Right atrium auricular region (tissue), 2 donors: ENCODE measurements at places on chromosomes 2 and 18. TPM values are rescaled to one million over a fixed set of nuclear protein-coding genes. Genes with fewer than 3 reads are reported as not detected.

GRCh38 chr2:235803028-235803427 is 309.2 kb downstream of the AGAP1 start:
- no peaks in the 10 kb centered on the region for H3K4me1 ChIP-seq
- H3K27ac ChIP-seq, result no peak overlapping the region
- no peak for DNase-seq
- H3K27me3 ChIP-seq, result no peaks in the 10 kb centered on the region

DNA sequence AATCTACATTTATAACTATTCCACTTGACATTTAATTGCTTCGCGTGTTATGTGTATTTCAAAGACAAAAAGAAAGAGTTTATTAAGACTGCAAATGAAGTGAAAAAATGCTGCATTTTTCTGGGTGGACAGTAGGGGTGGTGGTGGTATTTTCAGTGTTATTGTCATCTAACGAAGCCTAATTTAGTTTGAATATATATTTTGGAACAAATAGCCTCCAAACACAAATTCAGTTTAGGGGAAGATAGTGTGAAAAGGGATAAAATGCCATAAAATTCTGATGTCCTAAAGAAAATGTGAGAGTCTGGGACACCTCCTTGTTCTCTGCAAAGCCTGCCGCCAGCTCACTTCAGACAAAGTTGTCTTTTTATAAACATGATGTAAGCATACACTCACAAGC is 425.1 kb downstream of the NRXN1 start:
- no peaks in the 10 kb centered on the region for H3K4me1 ChIP-seq
- no peaks in the 10 kb centered on the region for H3K27me3 ChIP-seq
- no peaks in the 10 kb centered on the region for H3K36me3 ChIP-seq
- no peak overlapping the region for H3K4me3 ChIP-seq

- no peak for DNase-seq
- no peak overlapping the region for H3K4me3 ChIP-seq
- H3K36me3 ChIP-seq, result no peaks in the 10 kb centered on the region
- H3K27ac ChIP-seq, result peak overlapping the region; percentile 77
- no peaks in the 10 kb centered on the region for H3K4me1 ChIP-seq
Measured at GRCh38 chr2:45885171-45885621, 233.7 kb downstream of the PRKCE start.

DNA sequence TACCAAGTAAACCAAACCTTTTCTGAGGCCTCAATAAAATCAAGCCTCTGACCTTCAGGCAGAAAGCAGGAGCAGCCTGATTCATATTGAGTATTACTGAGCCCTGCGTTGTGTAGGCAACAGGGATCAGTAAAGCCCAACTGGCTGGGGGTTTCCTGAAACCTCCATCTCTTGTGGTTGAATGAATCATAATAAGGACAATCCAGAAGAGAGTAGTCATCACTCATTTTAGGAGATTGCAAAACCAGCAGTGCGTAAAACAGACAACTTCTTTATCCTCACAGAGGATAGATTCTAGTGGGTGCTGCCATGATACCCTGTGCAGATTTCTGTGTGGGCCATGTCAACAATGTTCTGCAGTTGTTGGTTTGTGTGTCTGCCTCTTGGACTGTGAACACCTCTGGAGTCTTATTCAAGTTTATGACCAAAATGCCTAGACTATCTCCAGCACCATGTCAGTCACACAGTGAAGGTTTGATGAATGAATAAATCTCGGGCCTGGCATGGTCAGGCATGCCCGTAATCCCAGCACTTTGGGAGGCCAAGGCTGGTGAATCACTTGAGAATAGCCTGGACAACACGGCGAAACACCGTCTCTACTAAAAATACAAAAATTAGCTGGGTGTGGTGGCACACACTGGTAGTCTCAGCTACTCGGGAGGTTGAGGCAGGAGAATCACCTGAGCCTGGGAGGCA is 51.8 kb upstream of the RAB27B start:
- H3K27me3 ChIP-seq, result no peaks in the 10 kb centered on the region
- H3K4me1 ChIP-seq, result no peaks in the 10 kb centered on the region
- no peaks in the 10 kb centered on the region for H3K36me3 ChIP-seq
- H3K4me3 ChIP-seq, result no peak overlapping the region
- H3K27ac ChIP-seq, result no peak overlapping the region

DNA sequence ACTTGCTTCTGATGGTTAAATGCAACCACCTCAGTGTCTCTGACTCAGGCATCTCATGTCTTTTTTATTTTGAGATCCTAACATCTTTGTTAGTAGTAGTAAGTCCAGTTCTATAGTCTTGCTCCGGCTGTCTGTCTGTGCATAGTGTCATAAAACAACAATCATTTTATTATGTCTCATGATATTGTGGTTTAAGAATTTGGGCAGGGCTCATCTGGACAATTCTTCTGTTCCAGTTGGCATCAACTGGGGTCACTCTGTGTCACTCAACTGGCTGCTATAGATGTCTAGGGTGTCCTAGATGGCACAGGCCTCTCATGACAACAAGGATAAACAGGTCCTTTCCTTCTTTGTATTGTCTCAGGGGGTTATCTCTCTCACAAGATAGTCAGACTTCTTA is 299.6 kb upstream of the ZNF521 start:
- no peaks in the 10 kb centered on the region for H3K36me3 ChIP-seq
- no peaks in the 10 kb centered on the region for H3K27me3 ChIP-seq
- H3K27ac ChIP-seq, result no peak overlapping the region
- no peak for DNase-seq
- H3K4me3 ChIP-seq, result no peak overlapping the region

GRCh38 chr2:159399716-159400415 is 113.4 kb upstream of the WDSUB1 start:
- H3K27ac ChIP-seq, result no peak overlapping the region
- DNase-seq, result no peak
- H3K36me3 ChIP-seq, result no peaks in the 10 kb centered on the region

DNA sequence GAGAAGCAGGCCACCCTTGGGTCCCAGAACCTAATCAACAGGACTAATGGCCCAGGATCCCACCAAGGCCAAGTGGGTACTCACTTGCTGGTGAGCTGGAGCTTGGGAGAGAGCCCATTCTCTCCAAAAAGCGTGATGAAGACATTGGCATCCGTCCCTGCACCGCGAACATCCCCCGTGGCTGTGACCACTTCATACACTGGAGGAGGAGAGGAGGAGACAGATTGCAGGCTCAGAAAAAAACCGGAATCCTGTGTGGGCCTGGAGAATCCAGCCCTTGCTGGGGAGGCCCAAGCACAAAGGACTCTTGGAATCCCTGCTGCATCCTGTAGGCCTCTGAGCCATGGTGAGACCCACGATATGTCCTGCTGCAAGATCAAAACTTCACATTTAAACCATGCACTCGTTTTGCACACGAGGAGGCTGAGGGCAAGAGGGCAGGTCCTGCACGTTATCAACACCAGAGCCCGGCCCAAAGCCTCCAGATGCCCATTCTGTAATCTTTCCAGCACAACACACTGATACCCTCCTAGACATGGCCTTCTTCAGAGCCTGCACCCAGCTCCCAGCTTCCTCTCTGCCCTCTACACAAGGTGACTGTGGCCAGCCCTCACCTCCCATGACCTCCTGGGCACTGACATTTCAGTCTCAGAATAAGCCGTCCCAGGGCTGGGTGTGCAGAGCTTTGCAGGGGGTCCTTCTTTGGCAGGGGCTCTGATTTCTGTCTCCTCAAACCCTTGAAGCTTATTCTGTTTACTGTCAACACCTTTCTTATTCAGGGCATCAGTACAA is 7.8 kb downstream of the LOXHD1 start:
- H3K27ac ChIP-seq, result no peak overlapping the region
- no peaks in the 10 kb centered on the region for H3K4me1 ChIP-seq
- H3K4me3 ChIP-seq, result no peak overlapping the region
- DNase-seq, result no peak
- H3K36me3 ChIP-seq, result no peaks in the 10 kb centered on the region

DNA sequence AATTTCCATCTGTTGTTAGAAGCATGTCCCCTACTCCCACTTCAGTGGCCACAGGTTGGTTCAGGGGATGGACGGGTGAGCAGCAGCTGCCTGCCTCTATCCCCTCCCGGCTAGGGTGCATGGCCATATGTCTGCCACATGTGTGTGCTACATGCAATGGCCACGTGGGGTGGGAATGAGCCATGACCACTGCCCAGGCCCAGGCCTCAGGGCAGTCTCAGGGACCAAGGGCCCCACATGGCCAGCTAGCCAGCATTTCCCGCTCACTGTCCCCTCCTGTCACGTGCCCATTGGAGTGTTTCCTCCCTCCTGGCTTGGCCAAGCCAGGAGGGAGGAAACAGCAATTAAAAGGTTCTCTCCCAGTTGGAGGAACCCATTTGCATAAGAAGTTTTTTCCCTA is 117.1 kb downstream of the KCNS3 start:
- H3K27me3 ChIP-seq, result no peaks in the 10 kb centered on the region
- DNase-seq, result no peak
- H3K4me1 ChIP-seq, result no peaks in the 10 kb centered on the region

Gene OR6B2
- total RNA-seq, result not detected

Gene AGBL5
- total RNA-seq, result 8.1 TPM

Gene SFT2D3
- 3.8 TPM for total RNA-seq

Gene RESP18
- not detected for total RNA-seq

Gene SCN1A
- total RNA-seq, result 0.44 TPM

Gene L3MBTL4
- total RNA-seq, result 6.6 TPM
